Left renal pelvis (tissue), 4 donors: ENCODE measurements at places on chromosomes 3 and 15. TPM values are rescaled to one million over a fixed set of nuclear protein-coding genes. Genes with fewer than 3 reads are reported as not detected.

GRCh38 chr3:78970656-78971055, 797.1 kb downstream of the ROBO1 start:
- DNase-seq = no peak

GRCh38 chr3:129625072-129625874, 18.8 kb upstream of the PLXND1 start:
- no peak for DNase-seq

- no peak for DNase-seq
These were observed 380.3 kb downstream of the TBL1XR1 start for GRCh38 chr3:176816937-176817336.

GRCh38 chr3:126451511-126451910, 24.2 kb downstream of the ZXDC start:
- no peak for DNase-seq

GRCh38 chr3:112134335-112135124, 1.5 kb upstream of the GCSAM start:
- no peak for DNase-seq

GRCh38 chr3:120274739-120275167, 10.3 kb downstream of the GPR156 start:
- DNase-seq = no peak

DNA sequence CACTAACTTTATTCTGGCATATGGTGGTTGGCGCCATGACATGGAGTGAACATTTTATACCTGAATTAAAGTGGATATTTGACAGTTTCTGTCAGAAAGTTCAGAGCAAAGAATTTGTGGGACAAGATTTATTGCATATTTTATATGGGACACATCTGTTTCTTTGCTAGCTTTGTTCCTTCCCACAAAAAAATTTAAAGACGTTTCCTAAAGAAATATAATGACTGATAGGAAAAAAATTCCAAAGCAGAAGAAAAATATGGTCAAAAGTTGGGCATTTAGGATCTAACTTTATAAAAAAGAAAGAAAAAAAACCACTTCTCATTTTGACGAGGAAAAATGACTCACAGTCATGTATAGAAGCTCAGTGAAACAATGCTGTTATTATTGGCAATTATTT, 101.6 kb downstream of the GREM1 start:
- no peak for DNase-seq

DNA sequence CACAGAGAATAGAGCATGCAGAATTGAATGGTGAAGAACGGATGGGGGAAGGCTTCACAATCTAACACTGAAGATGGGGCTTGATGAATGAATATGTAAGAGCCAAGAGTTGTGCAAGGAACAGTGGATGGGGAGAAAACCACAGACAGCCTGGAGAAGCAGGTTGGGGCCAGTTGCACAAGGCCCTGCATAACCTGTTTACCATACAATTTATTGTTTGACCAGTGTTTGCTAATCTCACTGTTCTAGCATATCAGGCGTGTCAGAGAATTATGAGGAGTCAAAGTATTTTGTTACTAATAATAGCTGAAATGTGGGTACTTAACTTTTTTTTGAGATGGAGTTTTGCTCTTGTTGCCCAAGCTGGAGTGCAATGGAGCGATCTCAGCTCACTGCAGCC, 36.4 kb downstream of the LINS1 start:
- no peak for DNase-seq

DNA sequence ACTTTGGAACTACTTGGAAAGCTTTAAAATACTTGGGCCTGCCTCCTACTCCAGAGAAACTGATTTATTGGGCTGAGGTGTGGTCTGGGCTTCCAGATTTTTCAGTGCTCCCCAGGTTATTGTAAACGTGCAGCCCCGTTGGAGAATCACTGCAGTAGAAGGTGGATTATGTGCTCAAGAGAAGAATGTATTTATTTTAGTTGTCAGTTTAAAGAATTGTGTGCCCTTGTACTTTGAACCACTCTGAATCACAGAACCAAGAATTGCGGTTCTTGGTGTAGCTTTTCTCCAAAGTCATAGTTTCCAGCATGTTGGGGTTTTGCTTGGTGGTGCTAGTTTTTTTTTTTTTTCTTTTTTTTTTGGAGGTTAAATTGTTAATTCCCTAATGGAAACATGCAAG, 1.6 kb downstream of the TATDN2 start:
- no peak for DNase-seq

- no peak for DNase-seq
These were observed 218.7 kb upstream of the MDFIC2 start for GRCh38 chr3:70531063-70531657.

DNA sequence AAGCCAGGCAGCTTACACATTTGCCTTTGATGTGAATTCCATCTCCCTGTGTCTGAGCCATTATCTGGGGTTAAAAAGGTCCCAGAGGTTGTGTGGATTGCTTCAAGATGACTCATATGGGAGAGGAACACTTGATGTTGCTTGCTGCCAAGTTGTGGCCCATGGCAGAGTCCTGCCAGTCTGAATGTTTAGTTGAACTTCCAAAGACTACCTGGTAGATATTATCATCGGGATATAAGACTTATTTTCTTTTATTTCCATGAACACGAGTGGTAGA, 85.6 kb downstream of the TJP1 start:
- DNase-seq = no peak

- no peak for DNase-seq
These were observed 32.5 kb downstream of the NME9 start for GRCh38 chr3:138297059-138297607.

DNA sequence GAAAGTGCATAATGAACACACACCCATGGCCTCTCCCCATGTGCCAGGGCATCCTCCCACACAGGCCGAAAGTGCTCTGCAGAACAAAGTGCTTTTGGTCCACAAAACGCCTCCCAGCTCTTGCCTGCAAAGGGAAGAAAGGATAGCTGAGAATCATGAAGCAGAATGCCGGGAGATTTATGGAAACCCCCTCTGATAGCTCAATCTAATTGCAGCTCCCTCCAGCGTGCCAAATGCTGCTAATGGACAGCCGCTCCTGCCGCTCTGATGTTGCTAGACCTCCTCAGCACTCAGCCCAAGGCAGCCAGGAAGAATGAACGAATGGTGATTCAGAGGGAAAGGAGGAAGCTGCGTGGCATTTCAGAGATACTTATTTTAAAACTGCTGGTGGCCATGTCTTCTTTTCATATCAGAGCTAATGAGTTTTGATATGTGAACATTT, 145.3 kb downstream of the TJP1 start:
- DNase-seq = no peak

GRCh38 chr15:88954431-88955277, 41.5 kb upstream of the MFGE8 start:
- no peak for DNase-seq

GRCh38 chr15:45456212-45457106, 66.1 kb downstream of the SLC30A4 start:
- no peak for DNase-seq

GRCh38 chr3:114143817-114144216, 35.0 kb downstream of the DRD3 start:
- no peak for DNase-seq

GRCh38 chr3:38599886-38600285, 49.6 kb downstream of the SCN5A start:
- DNase-seq = no peak

GRCh38 chr3:55623786-55624185, 136.7 kb upstream of the WNT5A start:
- DNase-seq = no peak

DNA sequence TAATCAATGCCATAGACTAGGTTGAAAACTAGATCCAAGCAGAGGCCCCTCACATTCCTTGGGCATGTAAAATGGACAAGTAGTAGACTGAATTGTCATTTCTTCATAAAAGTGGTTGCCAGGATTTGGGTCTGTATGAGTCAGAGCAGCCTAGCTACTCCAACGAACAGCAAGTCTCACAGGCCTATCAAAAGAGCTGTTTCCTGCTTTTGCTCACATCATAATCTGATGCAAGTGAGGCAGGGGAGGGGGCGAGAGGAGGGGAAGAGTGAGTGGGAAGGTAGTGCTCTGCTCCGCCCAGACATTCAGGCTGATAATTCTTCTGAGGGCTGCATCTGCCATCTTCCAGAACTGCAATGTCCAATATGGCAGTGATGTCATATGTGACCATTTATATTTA, 228.9 kb upstream of the PRICKLE2 start:
- no peak for DNase-seq

MAGEL2 gene
- 5.3 TPM for polyA plus RNA-seq

KBTBD8 gene
- polyA plus RNA-seq = 1.4 TPM

AAGAB gene
- 53.8 TPM for polyA plus RNA-seq

BCHE gene
- polyA plus RNA-seq = 47.1 TPM

OCA2 gene
- 9.8 TPM for polyA plus RNA-seq

GPR62 gene
- 0.32 TPM for polyA plus RNA-seq

RHO gene
- 0.09 TPM for polyA plus RNA-seq

DAPK2 gene
- polyA plus RNA-seq = 8.1 TPM

BFSP2 gene
- not detected for polyA plus RNA-seq
